Bladder microvascular endothelial cell (primary cell): ENCODE measurements at places on chromosomes 5 and 9. TPM values are rescaled to one million over a fixed set of nuclear protein-coding genes. Genes with fewer than 3 reads are reported as not detected.

Gene SPATA24
- 7.3 and 9.8 TPM in 2 replicates for total RNA-seq

Gene LCP2
- total RNA-seq, result 1.2 and 2.1 TPM in 2 replicates

Gene FAM151B
- total RNA-seq, result 1.9 and 4.2 TPM in 2 replicates

Gene PCDHB11
- total RNA-seq, result 0.16 and 0.69 TPM in 2 replicates

Gene ZNG1C
- 21.4 and 54.6 TPM in 2 replicates for total RNA-seq

Gene LTC4S
- total RNA-seq, result 0.32 TPM in 1 of 2 replicates, not detected in the other

Gene GPR150
- 0.06 TPM in 1 of 2 replicates, not detected in the other for total RNA-seq

Gene ZFP62
- total RNA-seq, result 12.5 and 27.3 TPM in 2 replicates

Gene PRRT1B
- total RNA-seq, result not detected in 2 replicates

Gene SV2C
- not detected in 2 replicates for total RNA-seq

Gene TRIM14
- total RNA-seq, result 1.8 and 2.8 TPM in 2 replicates

Gene CPLANE1
- total RNA-seq, result 8.6 and 23.0 TPM in 2 replicates

Gene ESM1
- total RNA-seq, result 286 and 379 TPM in 2 replicates

Gene IFNA21
- not detected in 2 replicates for total RNA-seq

Gene FBXL7
- total RNA-seq, result 6.2 and 23.9 TPM in 2 replicates

Gene NOXA1
- total RNA-seq, result 0.97 and 2.1 TPM in 2 replicates

Gene C9orf50
- under 0.01 TPM in 1 of 2 replicates, not detected in the other for total RNA-seq

Gene DNAJB5
- total RNA-seq, result 3.1 and 4.8 TPM in 2 replicates

Gene SLC6A19
- total RNA-seq, result not detected in 2 replicates

Gene CDC20B
- total RNA-seq, result 0.06 TPM in 1 of 2 replicates, not detected in the other

Gene ENHO
- 0.06 and 0.16 TPM in 2 replicates for total RNA-seq

Gene GFI1B
- total RNA-seq, result not detected in 2 replicates

Gene CHSY3
- 2.6 and 6.5 TPM in 2 replicates for total RNA-seq

Gene GRK6
- 21.2 and 30.5 TPM in 2 replicates for total RNA-seq

Gene TARS1
- 154 and 187 TPM in 2 replicates for total RNA-seq

Gene CCDC192
- total RNA-seq, result not detected in 2 replicates

Gene TAF11L10
- not detected in 2 replicates for total RNA-seq

Gene SLC23A1
- not detected in 2 replicates for total RNA-seq

Gene LHX3
- not detected in 2 replicates for total RNA-seq

Gene FAM169A
- 0.16 and 4.3 TPM in 2 replicates for total RNA-seq

Gene HTR4
- total RNA-seq, result not detected in 2 replicates

Gene TERT
- 0.06 TPM in 1 of 2 replicates, not detected in the other for total RNA-seq

Gene UCK1
- 12.6 and 18.2 TPM in 2 replicates for total RNA-seq

Gene PCDHB10
- 0.49 and 1.6 TPM in 2 replicates for total RNA-seq

Gene SURF6
- 5.7 and 18.4 TPM in 2 replicates for total RNA-seq

Gene FBXO38
- 31.1 and 76.5 TPM in 2 replicates for total RNA-seq

Gene PCDHA11
- under 0.01 and 0.13 TPM in 2 replicates for total RNA-seq

Gene SGCD
- under 0.01 and 0.38 TPM in 2 replicates for total RNA-seq

Gene SNCAIP
- total RNA-seq, result 30.0 and 75.6 TPM in 2 replicates

Gene PCDHB5
- 0.32 and 3.6 TPM in 2 replicates for total RNA-seq

Gene PCA3
- total RNA-seq, result under 0.01 and 0.19 TPM in 2 replicates

Gene ITGA2
- 30.0 and 65.6 TPM in 2 replicates for total RNA-seq

Gene CKS2
- 97.5 and 108 TPM in 2 replicates for total RNA-seq

Gene MGAT1
- total RNA-seq, result 61.7 and 116 TPM in 2 replicates
